Right cardiac atrium (tissue), 5 donors: ENCODE measurements at places on chromosomes 2 and 18. TPM values are rescaled to one million over a fixed set of nuclear protein-coding genes. Genes with fewer than 3 reads are reported as not detected.

Gene PIEZO2
- total RNA-seq: 0.56 TPM

Gene FSHR
- 0.29 TPM for total RNA-seq

Gene SNTG2
- 0.65 TPM for total RNA-seq

Gene FZD7
- 32.0 TPM for total RNA-seq

Gene CETN1
- not detected for total RNA-seq

Gene MRPL19
- total RNA-seq: 49.2 TPM

Gene ERFE
- total RNA-seq: not detected

Gene MRPL30
- 29.6 TPM for total RNA-seq

Gene EGR4
- not detected for total RNA-seq

Gene ACVR1C
- 2.9 TPM for total RNA-seq

Gene AGXT
- not detected for total RNA-seq

Gene FBXO36
- total RNA-seq: 2.4 TPM

Gene MTCL1
- total RNA-seq: 8.7 TPM
